Sigmoid colon (tissue), 7 donors: ENCODE measurements at places on chromosomes 5 and 9.

- H3K4me3 ChIP-seq = no peak overlapping the region
- DNase-seq = no peak
- no peak overlapping the region for H3K27ac ChIP-seq
Measured at GRCh38 chr5:139812323-139812722, 16.7 kb downstream of the PSD2 start.

- H3K27ac ChIP-seq = no peak overlapping the region
- no peaks in the 10 kb centered on the region for H3K36me3 ChIP-seq
- H3K4me1 ChIP-seq = no peaks in the 10 kb centered on the region
- H3K4me3 ChIP-seq = no peak overlapping the region
- no peak for DNase-seq
Measured at GRCh38 chr5:19564036-19564435, 424.0 kb downstream of the CDH18 start.

GRCh38 chr5:1987471-1987870, 104.7 kb upstream of the IRX4 start:
- DNase-seq = no peak
- H3K27me3 ChIP-seq = no peaks in the 10 kb centered on the region
- no peaks in the 10 kb centered on the region for H3K4me1 ChIP-seq
- H3K4me3 ChIP-seq = no peak overlapping the region
- no peak overlapping the region for H3K27ac ChIP-seq

DNA sequence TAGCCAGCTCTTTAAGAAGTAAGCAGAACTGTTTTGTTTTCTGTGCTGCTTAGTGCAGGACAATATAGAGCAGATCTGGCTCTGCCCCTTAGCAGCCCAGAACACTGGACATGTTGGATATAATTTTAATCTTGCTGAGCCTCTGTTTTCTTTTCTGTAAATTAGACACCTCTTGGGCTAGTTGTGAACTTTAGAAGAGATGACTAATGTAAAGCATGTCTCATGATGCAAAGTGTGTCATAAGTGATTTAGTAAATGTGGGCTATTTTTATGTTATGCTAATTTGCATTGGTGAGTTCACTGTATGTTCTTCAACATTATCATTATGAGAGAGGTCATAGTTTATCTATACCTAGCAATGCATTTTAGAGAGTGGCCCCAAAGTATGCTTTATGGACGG, 156.1 kb upstream of the ADAMTSL1 start:
- H3K4me1 ChIP-seq = no peaks in the 10 kb centered on the region
- no peak for DNase-seq
- no peak overlapping the region for H3K4me3 ChIP-seq

GRCh38 chr5:140358738-140359310, 1.2 kb upstream of the SLC4A9 start:
- no peak overlapping the region for H3K4me3 ChIP-seq
- no peak for DNase-seq
- H3K27me3 ChIP-seq = no peaks in the 10 kb centered on the region
- H3K4me1 ChIP-seq = peaks cover 16% of the 10 kb centered on the region
- H3K27ac ChIP-seq = no peak overlapping the region
- H3K36me3 ChIP-seq = no peaks in the 10 kb centered on the region

DNA sequence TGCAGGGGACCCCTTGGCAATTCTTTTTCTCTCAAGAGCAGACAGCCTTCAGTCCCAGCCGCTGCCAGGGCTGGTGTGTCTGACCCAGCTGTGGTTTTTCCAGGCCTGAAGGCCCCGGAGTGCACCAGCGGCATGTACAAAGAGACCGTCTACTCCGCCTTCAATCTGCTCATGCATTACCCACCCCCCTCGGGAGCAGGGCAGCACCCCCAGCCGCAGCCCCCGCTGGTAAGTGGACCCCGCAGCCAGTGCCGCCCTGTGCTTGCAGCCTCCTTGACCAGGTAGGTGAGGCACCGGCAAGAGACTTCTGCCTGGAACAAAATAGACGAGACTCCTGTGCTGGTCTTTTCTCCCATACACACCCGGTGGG, 1.3 kb downstream of the TCF7 start:
- no peak overlapping the region for H3K27ac ChIP-seq
- no peak for DNase-seq
- peak overlapping the region; percentile 53 for H3K4me3 ChIP-seq
- peaks cover 9% of the 10 kb centered on the region for H3K27me3 ChIP-seq
- H3K4me1 ChIP-seq = peaks cover 14% of the 10 kb centered on the region

DNA sequence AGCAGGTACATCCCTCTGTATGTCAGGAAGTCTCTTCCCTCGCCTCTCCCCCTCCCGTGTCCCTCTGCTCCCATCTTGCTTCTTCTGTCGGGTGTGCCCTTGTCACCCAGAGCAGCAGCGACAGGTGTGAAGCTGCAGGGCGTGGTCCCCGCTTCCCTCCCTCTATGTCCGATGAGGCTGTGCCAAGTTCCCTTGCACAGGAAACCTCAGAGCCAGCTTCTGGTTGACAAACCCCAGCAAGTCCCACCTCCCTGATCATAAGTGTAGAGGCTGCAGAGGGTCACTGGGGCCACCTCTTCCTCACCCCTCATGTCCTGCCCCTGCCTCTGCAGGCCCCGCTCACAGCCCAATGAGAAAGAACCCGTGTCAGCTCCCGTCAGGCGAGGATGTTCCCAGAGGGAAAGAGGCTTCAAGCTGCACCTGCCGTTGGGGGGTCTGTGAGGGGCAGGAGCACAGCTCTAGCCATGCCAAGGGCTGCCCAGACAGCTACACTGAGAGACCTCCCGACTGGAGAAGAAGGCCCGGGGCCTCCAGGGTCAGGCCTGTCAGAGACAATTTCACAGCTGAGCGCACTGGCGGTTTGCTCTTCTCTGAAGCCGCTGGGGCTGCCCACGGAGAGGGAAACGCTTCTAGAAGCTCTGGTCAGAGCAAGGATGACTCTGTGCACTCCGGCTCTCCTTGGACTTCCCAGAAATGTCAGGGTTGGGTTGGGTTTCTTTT, 73.3 kb downstream of the AK8 start:
- peaks cover 25% of the 10 kb centered on the region for H3K27me3 ChIP-seq
- H3K36me3 ChIP-seq = no peaks in the 10 kb centered on the region
- H3K4me1 ChIP-seq = no peaks in the 10 kb centered on the region

DNA sequence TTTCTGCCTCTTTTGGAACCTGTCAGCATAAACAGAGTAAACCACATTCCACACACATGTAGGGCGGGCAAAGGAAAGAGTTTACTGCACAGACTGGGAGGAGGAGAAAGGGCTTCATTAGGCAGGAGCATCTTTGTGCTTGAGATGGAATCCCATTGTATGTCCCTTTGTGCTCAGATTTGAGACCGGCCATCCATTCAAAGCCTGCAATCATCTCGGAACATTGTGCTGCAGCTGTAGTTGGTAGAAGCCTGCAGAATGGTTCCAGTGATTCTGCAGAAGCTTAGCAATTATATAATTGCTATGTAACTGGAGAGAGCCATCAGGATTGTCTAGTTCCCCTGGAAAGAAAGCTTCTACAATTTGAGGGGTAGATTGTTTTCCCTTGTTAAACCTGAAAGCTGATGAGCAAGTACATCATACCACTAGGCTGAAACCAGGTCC, 16.5 kb downstream of the ZNF462 start:
- no peak overlapping the region for H3K4me3 ChIP-seq
- H3K27ac ChIP-seq = peak overlapping the region; percentile 74
- no peaks in the 10 kb centered on the region for H3K4me1 ChIP-seq
- no peak for DNase-seq
- H3K36me3 ChIP-seq = no peaks in the 10 kb centered on the region

- no peak for DNase-seq
- no peaks in the 10 kb centered on the region for H3K36me3 ChIP-seq
- H3K4me3 ChIP-seq = no peak overlapping the region
- no peak overlapping the region for H3K27ac ChIP-seq
- no peaks in the 10 kb centered on the region for H3K27me3 ChIP-seq
Measured at GRCh38 chr5:105940181-105940580, 1730.6 kb downstream of the EFNA5 start.

- DNase-seq = no peak
- no peaks in the 10 kb centered on the region for H3K36me3 ChIP-seq
- H3K4me3 ChIP-seq = no peak overlapping the region
- peak overlapping the region; percentile 25 for H3K27ac ChIP-seq
- peaks cover 29% of the 10 kb centered on the region for H3K4me1 ChIP-seq
- H3K27me3 ChIP-seq = no peaks in the 10 kb centered on the region
Measured at GRCh38 chr5:135878156-135878620, 17.5 kb downstream of the IL9 start.

- H3K27ac ChIP-seq = peak overlapping the region; percentile 50
- peak overlapping the region; percentile 7 for H3K4me3 ChIP-seq
- no peaks in the 10 kb centered on the region for H3K4me1 ChIP-seq
- DNase-seq = no peak
Measured at GRCh38 chr9:123401879-123402513, 46.0 kb downstream of the CRB2 start.

- no peaks in the 10 kb centered on the region for H3K4me1 ChIP-seq
- H3K36me3 ChIP-seq = no peaks in the 10 kb centered on the region
- H3K4me3 ChIP-seq = no peak overlapping the region
- DNase-seq = no peak
Measured at GRCh38 chr5:176620333-176620981, 9.9 kb downstream of the SNCB start.
